ENCODE measurements at places on chromosomes 5 and 9.

GRCh38 chr9:32782476-32783167 is 718 bp upstream of the TMEM215 start:
- no peak for DNase-seq

DNA sequence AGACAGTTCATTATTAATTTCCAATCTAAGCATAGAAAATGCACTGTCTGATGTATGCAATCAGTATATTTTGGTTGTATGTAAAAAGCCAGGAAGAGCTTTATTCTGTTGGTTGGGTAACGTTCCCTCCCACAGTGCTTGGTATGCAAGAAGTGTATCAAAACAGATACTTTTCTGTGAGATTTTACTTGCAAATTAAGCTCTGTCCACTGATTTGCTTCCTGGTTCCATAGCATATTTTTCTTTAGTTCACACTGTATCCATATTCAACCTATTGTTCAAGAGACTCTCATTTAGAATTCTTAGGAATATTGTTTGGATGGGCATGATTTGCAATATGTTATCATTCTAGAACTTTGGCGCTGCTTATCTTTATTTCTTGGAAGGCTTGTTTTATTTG is 47.4 kb downstream of the RNF180 start:
- no peak for DNase-seq

DNA sequence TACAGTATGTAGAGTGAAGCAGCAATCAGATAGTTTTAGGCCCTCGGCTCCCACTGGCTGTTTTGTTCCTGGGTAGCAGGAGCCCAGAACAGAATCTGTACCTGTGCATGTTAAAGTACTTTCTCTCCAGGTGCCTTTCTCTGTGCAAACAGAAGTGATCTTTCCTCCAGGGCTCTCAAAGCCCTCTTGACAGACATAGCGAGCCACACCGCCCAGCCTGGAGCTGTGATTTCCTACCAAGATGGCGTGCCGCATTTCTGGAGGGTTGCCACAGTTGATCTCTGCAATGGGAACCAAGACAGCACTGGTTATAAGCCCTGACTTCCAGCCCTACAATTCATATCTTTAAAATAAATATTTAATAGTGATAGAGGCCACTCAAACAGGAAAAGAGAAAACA is 50.9 kb downstream of the SUSD1 start:
- no peak for DNase-seq

- no peak for DNase-seq
These were observed 17.1 kb downstream of the STC2 start for GRCh38 chr5:173310861-173311785.

DNA sequence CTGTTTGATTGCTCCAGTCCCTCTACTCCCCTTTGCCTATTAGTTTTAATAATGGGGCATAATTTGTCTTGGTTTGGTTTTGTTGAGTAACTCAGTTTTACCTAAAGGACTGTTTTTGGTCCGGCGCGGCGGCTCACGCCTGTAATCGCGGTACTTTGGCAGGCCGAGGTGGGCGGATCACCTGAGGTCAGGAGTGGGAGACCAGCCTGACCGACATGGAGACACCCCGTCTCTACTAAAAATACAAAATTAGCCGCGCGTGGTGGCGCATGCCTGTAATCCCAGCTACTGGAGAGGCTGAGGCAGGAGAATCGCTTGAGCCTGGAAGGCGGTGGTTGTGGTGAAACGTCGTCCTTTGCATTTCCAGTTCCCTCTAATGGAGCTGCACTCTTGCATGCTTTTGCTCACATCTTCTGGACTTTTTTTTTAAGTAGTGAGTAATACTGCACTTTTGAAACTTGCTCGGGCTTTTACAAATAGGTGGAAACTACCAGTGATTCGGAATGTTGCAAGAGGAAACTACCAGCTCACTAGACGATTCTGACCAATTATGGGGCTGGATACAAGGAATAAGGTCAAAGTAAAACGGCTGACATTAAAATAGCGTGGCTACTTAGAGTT is 721 bp upstream of the MAML1 start:
- no peak for DNase-seq

DNA sequence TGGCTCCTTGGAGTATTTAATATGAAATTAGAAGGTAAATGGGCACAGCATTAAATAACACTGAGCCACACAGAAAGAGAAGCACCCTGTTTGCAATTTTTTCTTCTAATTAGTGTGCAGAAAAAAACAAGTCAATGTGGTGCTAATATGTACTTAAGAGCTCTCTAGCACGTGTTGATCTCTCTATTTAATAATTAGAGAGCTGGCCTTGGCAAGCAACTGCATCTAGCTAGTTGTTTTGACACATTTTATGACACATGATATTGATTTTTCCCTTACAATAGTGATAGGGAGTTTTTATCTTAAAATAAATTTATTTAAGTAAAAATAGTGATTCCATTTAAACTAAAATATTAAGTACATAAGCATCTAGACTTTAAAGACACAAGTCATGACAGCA is 54.5 kb upstream of the NUDT12 start:
- DNase-seq: no peak

- DNase-seq: no peak
These were observed 48.1 kb upstream of the COL5A1 start for GRCh38 chr9:134593286-134594077.

GRCh38 chr9:71704796-71705195 is 63.5 kb downstream of the CEMIP2 start:
- DNase-seq: no peak

DNA sequence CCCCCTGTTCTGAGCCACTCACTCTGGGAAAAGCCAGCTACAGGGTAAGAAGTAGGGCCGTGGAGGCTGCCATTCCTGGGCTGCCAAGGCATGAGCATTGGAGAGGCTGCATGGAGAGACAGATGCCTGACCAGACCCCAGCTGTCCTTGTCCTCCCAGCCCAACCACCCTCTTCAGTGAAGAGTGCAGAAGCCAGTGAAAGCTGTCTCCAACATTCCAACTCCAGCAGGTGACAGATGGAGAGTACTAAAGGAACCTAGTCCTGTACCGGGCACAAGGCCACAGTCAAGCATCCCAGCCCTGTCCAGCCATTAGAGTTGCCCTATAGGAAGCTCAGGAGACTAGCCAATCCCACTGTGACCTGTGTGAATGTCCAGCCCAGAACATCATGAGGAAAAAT is 165.1 kb downstream of the DIRAS2 start:
- no peak for DNase-seq

DNA sequence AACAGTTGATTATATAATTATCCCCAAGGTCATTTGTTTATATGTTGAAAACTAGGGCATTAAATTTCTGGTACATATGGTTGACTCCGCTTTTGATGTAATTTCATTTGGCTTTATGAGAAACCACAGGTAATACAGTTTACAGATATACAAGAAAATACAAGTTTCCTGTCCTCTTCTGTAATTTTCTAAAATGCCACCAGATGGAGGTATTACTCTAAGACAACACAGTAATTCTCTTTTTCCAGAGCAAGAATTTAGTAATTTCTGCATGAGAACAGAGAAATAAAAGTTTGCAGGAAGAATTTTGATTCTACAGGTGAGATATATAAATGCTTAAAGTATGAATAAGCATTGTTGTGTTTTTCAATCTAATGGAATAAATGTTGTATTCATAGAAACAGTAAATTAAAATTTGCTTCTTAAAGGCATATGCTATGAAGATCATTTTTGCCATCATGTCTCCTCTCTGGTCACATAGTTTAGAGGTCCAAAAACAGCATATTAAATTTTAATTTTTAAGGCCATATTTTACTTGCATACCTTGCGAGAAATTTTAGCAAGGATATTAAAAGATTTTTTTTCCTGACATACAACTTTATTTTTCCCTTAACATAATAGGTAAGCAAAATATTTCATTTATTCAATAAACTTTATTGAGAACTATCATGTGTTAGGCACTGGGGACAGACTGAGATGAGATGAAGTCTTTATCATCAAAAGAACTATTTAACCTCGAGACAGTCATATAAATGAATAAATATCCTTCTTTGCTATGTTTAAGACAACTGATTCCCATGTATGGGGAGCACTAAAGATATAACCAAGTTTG is 22.7 kb downstream of the CHD1 start:
- peak; percentile 72 for DNase-seq

DNA sequence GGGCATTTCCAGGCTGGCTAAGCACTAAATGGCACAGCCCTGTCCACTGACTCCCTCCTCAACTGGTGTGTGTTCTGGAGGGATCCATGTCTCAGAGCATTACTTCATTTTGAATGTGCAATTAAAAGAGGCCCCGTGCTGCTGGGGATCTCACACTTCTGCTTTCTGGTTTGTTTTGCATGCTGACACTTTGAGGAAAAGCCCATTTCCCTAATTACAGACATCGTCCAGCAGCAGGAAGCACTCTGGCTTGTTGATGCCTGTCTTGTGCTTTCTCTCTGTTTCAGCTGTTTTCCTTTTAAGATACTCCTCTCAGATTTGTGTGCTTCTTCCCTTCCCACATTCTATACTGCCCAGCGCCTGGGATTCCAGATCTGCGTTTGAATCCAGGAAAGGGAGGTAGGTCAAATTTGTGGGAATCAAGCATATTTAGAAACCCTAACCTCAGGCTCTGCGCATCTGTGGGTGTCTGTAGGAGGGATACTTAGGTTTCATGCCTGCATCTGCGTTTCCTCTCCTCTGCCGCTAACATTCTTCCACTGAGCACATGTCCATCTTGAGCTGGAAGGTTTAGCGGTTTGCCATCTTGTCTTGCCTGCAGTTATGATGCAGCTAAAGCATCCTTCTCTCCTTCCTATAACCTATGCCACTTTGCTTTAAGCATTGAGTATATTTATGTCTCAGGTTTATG is 25.7 kb downstream of the SYK start:
- peak; percentile 94 for DNase-seq

- DNase-seq: no peak
These were observed 208.8 kb downstream of the MELK start for GRCh38 chr9:36781533-36781932.

GRCh38 chr5:126954981-126955380 is 75.4 kb downstream of the MARCHF3 start:
- no peak for DNase-seq

- DNase-seq: peak; percentile 85
These were observed 291.8 kb downstream of the EBF1 start for GRCh38 chr5:158807946-158808345.

DNA sequence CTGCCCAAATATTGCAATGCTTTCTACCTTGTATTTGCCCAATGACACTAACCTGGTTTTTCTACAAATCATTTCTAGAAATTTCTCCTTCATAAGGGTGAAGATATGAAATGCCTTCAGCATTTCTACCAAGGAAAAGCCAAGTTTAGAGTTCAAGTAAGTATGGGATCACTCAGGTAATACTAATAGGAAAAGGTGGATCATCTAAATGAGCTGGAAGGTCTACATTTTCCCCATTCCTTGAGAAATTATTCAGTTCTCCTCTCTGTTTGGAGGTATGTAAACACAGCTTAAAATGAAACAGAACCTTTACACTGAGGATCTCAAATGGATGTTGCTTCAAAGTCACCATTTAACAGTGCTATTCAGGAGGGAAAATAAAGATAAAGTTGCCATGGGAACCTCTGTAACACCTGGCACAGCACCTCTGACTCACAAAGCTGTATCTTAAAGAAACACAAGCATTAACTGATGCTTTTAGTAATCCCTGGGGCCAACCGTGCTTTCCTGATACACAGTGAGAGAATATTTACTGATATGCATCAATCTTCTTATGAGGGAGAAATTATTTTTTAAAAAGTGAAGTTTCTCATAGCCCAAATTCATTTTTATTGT is 161.3 kb downstream of the DRD1 start:
- DNase-seq: no peak

- no peak for DNase-seq
These were observed 652.4 kb downstream of the PDE4D start for GRCh38 chr5:59241119-59241518.

DNA sequence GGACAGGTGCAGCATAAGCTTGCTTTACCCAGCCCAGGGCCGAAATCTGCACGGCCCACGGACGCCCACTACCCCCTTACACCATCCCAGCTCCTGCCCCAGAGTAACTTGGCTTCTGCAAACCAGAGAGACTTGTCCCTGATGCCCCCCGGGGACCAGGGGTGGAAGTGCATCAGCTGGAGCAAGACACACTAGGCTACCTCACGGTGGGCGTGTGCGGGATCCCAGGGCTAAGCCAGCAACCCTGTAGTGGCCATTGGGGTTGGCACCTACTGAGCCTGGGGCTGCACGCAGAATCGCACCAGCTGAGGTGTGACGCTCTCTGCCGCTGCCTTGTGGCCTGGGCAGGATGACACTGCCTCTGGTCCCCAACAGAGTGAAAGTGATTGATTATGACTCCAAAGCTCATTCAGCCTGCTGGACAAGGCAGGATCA is 6.1 kb upstream of the ZNF79 start:
- DNase-seq: peak; percentile 62

DNA sequence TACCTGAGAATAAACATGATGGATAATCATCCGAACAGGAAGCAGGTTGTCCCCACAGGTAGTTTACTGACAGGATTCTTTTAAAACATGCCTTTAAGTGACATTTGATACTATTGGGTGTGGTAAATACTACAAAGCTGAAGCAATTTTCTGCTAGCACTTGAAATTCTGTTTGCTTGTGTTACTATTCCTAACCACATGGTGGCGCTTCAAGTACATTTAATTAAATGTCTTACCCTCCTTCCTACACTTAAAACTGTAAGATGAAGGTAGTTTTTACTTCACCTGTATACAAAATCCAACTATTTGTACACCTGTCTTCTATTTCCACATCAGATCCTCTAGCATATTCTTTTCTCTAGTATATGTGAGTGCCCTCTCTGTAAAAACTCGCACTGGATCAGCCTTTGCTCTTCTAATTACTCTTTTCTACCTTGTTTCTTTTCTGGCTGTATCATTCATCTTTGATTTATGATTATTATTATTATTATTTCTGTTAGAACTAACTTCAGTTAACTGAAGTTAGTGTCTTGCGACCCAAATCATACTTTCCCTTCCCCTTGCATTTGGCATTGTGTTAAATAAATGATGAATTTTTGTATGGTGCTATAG is 18.4 kb downstream of the SLC25A46 start:
- peak; percentile 73 for DNase-seq

- no peak for DNase-seq
These were observed 82.4 kb downstream of the MARCHF3 start for GRCh38 chr5:126948011-126948355.

GRCh38 chr5:73814233-73814846 is 188.3 kb downstream of the ARHGEF28 start:
- DNase-seq: no peak

- no peak for DNase-seq
These were observed 127.7 kb downstream of the DIRAS2 start for GRCh38 chr9:90514877-90515276.

All from KBM-7 (cell line).